SHP77 treated with DMSO at 0.1 percent for 48 hours (cell line): ENCODE measurements at places on chromosomes 5 and 9.

DNA sequence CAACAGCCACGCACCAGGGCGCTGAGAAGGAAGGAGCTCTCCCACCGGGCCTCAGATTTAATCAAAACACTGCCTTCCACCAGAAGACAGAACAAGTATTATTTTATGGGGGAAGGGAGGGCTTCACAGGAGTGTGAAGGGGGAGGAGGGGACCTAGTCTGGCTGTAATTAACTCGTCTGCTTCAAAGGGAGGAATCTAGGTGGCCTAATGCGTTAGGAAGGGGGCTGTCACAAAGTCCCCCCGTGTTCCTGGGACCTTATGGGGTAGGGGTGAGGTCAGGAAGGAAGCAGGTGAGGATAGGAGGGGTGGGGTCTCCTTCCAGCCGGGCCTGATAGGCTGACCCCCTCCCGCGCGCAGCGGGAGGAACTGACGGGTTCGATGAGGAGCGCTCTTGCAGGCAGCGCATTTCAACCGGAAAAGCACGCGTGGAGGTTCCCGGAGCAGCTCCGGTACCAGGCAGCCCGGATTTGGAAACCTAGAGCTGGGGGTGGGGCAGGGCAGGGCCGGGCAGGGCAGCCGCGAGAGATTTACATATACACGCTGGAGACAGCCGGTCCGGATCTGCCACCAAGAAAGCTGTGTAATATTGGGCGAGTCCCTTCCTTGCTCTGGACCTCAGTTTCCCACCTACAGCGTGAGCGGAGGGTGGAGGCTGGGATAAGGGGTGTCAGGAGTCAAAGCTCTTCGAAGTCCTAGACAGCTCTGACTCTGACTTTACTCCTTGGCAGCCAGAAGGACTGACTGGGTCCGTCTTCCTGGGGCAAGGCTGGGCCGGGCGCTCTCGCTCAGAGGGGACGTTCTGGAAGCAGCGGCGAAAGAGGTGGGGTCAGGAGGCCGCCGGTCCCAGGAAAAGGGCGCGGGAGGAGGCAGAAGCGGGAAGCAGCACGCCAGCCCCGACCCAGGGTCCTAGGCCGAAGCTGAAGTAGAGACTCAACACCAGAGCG is 1.8 kb downstream of the SHB start:
- DNase-seq = no peak

DNA sequence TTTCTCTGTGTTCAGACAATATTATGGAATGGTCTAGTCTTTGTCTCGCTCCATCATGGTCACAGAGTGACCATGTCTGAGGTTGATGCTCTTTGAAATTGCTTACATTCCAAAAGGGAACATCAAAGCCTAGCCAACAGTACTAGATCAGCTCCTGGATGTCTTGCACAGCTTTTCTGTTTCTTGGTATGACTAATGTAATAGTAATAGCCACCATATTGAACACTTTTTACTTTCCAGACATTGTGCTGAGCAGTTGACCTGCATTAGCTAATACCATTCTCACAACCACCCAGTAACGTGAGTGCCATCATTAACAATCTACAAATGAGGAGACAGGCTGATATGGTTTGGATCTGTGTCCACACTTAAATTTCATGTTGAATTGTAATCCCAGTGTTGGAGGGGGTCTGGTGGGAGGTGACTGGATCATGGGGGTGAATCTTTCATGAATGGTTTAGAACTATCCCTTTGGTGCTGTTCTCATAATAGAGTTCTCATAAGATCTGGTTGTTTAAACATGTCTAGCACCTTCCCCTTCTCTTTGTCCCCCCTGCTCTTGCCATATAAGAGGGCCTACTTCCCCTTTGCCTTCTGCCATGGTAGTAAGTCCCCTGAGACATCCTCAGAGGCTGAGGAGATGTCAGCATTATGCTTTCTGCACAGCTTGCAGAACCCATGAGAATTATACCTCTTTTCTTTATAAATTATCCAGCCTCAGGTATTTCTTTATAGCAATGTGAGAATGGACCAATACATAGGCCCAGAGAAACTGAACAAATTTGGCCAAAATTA is 577.5 kb upstream of the CLINT1 start:
- DNase-seq = no peak

- no peak for DNase-seq
Observed at GRCh38 chr9:134442486-134443173, 116.4 kb downstream of the RXRA start.

DNA sequence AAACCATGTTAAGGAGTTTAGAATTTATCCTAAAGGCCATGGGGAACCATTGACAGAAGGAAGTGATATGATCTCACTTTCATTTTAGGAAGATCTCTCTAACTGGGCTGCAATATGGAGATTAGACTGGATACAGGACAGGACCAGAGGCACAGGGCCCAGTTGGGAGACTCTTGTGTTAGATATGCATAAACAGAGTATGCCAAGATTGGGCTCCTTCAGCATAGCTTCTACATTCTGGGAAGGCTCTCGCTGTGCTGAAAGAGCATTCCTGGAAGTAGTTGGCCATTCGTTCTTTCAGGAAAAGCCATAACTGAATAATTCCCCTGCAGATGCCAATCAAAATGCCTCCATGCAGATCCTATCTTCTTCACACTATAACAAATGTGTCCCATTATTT is 204.5 kb downstream of the CWC27 start:
- DNase-seq = no peak

DNA sequence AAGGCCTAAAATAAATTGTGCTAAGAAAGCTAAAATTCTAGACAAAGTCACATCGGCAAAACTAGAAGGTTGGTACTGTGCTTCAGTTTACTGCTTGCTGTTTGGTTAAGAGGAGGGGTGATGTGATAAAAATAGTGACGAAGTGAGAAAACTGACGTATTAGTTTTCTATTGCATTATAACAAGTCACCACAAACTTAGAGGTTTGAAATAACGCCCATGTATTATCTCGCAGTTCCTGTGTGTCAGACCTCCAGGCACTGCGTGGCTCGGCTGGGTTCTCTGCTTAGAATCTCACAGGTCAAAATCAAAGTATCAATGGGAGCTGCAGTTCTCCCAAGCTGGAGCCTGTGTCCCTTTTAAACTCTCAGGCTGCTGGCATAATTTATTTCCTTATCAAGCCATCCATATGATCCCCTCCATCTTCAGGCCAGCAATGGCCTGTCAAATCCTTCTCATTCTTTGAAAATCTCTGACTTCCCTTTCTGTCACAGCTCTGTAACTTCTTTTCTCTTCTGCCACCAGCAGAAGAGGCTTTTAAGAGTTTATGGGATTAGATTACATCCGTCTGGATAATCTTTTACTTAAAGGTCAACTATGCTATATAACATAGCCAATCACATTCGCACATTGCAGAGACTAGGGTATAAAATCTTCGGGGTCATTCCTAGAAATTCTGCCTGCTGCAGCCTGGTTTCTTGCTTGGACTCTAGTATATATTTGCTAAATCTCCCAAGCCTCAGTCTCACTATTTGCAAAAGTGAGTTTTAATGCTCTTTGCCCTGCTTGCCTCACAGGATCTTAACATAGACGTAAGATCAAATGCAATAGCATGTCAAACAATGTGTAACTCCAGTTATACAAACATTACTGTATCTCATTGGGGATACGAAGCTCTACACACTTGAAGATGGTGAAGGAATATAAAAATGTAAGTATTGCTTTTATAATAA is 104.0 kb upstream of the CDKN2B start:
- no peak for DNase-seq

DNA sequence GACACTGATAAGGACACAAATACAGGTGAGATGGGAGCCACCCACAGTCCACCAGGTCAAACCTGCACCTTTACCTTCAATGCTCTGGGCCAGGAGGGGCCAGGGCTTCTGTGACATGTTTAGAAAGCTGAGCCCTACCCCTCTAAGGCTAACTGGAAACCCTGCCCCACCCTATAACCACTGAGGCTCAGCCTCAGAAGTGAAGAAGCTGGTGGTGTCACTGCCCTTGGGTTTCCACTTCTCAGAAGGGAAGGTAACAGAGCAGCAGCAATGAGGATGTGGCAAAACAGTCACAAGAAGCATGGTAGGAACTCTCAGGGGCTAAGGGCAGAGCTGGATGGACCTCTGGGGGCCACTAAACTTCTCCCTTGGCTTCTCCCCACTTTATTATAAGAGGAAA is 6.0 kb downstream of the PDGFRB start:
- DNase-seq = no peak
